ENCODE measurements at places on chromosomes 13 and 19.
A peak's percentile ranks its signal among the peaks of the same experiment; 100 is the strongest.

DNA sequence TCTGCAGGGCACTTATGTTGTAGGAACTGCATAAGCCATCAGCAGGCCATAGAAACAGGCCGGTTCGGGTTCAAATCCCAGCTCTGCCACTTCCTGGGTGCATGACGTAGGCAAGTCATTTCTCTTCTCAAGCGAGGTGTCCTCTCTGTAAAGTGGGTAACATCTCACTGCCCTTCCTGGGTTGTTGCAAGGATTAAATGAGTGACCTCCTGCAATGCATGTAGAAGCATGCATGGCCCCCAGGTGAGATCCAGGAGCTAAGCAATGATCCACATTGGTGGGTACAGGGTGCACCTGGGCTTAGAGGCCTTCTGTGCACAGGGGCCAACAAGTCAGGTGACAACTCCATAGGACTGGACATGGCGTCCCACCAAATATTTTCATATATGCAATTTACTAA lies 13.8 kb downstream of the PHLDB3 start:
- DNase-seq: no peak

- DNase-seq: no peak
These were observed 6.0 kb upstream of the KXD1 start for GRCh38 chr19:18551631-18552030.

DNA sequence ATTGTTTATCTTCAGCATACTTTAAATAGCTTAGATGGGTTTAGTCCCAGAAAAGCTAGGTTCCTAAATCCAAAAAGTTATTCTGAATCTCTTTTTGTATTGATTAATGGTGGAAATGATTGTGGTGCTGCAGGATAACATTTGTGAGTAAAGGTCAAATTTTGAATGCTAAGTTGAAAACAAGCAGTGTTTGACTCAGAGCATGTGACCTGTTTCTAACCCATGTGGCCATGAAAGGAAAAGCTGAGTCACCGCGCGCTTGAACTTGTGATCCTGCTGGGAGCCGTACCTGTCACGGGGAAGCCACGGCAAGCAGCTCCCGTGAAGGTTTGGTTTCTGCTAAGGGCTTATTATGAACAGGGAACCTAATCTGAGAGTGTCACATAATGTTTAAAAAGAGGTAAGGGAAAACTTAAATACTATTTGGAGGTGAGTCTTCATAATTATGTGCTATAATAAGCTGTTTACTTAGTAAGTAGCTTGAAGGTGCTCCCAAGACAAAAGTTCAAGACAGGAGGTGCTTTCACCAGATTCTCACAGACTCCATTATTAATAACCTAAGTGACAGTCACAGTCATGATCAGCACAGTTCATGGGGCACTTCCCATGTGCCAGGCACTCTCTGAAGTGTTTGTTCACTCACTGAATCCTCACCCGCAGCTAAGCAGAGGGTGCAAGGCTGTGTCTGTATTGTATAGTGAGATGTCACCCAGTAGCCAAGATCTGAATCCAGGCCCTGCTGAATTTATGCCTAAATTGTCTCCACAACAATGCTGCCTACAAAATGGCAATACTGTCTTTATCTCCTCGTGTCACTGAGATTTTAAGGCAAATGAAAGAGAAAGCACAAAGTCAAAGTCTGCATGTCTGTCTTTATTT lies 286.5 kb downstream of the MYO16 start:
- DNase-seq: peak; percentile 87

DNA sequence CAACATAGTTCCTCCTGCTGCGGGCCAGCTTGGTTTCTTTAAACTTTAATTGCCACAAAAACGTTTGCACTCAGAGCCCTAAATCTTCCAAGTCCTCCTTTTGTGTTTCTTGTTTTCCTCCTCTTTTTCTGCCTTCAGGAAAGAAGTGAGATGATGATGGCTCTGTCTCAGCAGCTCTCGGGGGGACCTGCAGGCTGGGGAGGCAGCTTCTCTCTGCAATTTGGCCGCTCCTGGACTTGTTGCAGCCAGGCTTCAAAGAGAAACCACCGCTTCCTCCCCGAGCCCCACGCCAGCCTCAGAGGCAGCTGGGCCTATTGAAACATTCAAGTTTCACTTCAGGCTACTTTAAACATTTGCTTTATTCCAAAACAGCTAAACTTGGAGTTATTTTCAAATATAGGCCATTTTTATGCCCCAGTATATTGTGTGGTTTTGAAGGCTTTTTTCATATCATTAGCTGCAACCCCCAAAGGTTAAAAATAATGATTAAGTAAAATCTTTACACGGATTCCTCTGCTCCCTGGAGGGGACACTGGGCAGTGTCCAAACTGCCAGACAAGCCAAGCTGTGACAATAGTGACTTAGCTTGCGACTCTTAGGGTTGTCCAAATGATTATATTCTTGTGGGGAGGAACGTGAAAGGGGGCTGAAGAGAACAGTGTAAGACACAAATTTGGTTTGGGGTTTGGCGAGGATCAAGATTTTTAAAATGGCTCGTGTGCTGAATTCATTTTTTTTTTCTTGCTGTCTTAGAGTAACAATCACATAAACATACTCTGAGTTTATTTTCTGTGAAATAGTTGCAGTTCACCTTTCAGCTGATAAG lies 330.8 kb downstream of the DLEU7 start:
- peak; percentile 61 for DNase-seq

- DNase-seq: no peak
These were observed 234.9 kb downstream of the TUBA3C start for GRCh38 chr13:18946738-18947137.

- no peak for DNase-seq
These were observed 754.9 kb downstream of the OLFM4 start for GRCh38 chr13:53783471-53783870.

- DNase-seq: no peak
These were observed 93.1 kb downstream of the SPACA7 start for GRCh38 chr13:112469071-112469745.

DNA sequence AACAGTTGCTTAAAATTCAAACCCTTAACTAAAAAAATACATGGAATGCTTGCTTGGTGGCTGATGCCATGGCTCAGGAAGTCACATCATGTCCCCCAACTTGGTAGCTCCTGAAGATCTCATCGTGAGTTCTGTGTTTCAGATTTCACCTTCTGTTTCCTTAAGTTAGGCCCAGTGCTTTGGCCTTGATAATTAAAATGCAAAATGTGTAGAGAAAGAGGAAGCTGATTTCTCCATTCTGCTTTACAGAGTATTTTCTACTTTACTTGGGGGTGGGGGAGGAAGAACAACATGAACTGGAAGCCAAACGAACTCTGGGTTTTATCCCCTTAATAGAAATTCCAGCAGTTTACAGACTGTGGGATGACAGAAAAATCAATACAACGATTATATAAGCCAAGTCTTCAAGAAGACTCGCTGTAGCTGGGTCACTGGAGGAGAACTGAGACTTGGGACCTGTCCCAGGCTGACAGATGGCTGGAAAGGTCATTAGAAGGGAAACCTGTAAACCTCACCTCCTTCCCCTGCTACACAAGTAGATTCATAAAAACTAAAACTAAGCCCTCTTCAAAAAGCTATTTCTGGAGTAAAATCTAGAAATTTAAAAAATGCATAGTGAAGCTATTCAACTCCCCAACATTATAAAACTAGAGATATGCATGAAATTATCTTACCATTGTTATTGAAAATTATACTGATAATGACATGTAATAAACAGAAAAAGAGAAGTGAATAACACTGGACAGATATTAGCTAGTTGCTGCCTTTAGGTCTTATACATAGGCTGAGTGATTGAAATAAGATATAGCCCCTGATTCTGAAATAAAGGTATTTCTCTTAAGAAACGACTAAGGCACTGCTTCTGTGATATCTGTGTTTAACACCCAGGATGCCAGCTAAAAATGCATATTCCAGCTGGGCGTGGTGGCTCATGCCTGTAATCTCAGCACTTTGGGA lies 22.1 kb upstream of the GGACT start:
- DNase-seq: no peak

DNA sequence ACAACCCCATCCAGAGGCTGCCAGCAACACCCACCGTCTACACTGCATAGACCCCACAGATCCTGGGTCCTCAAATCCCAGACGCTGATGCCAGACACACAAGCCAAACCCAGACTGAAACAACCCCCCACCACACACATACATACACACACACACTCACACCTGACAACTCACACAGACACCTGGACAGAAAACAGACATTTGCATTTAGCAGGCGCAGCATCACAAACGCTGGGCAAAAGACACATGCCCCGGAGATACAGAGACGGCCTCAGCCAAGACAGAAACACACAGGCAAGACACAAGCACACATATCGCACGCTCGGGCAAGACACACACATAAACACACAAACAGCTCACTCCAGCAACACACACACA lies 1.3 kb downstream of the BBC3 start:
- DNase-seq: peak; percentile 22

DNA sequence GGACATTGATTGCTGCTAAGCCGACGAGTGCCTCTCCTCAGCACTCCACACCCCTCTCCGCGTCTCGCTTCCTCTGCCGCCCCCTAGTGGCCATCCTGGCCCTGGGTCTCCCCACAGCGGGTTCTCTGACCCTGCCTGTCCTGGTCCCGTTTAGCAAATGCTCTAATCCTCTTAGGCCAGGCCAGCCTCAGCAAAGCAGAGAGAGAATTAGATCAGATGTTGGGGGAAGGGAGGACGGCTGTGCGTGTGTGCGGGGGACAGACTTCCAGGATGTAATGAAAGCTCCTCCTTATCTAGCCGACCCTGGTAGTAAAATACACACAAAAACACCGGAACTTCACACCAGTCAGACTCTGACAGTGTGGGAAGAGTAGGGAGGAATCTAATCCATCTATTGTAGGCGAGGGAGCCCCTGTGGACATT lies 4.5 kb downstream of the TPRX2 start:
- peak; percentile 50 for DNase-seq

All from hematopoietic multipotent progenitor cell (in vitro differentiated cells).